ENCODE measurements at places on chromosomes 5 and 9. TPM values are rescaled to one million over a fixed set of nuclear protein-coding genes. Genes with fewer than 3 reads are reported as not detected.
A peak's percentile ranks its signal among the peaks of the same experiment; 100 is the strongest.

DNA sequence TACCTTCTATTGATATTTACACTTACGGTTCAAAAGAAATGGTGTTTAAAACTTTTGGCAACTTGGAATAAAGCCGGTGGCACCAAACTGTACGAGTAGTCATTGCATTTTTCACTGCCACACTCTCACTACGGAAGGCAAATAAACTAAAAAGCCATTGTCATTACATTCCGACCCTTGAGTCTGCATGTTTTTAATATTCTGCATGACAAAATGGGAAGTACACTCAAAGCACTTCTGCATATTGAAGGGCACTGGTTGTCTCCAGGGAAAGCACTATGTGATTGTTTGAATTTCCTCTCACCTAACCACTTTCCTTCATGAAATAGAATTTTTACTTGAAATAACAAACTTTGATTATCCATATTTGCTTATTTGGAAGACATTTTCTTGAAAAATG is 426.3 kb downstream of the CETN3 start:
- DNase-seq: no peak

The VCAN gene
- total RNA-seq: 1,493 TPM

DNA sequence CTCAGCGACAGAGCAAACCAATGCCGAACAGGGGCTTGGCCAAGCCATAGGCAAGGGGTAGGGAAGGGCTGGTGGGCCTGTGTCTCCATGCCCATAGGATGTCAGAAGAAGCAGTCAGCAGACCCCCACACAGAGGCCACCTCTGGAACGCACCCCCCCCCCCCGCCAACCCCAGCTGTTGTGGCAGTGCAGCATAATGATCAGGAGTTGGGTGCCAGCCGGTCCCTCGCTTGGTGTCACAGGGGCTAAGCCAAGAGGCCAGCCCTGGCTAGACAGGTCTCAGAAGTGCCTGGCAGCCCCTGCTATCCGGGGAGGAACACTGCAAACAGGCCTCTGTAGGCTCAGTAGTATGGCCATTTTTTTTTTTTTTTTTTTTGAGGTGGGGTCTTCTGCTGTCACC is 3.7 kb upstream of the MXD3 start:
- no peak for DNase-seq

The HRH2 gene
- total RNA-seq: under 0.01 TPM

DNA sequence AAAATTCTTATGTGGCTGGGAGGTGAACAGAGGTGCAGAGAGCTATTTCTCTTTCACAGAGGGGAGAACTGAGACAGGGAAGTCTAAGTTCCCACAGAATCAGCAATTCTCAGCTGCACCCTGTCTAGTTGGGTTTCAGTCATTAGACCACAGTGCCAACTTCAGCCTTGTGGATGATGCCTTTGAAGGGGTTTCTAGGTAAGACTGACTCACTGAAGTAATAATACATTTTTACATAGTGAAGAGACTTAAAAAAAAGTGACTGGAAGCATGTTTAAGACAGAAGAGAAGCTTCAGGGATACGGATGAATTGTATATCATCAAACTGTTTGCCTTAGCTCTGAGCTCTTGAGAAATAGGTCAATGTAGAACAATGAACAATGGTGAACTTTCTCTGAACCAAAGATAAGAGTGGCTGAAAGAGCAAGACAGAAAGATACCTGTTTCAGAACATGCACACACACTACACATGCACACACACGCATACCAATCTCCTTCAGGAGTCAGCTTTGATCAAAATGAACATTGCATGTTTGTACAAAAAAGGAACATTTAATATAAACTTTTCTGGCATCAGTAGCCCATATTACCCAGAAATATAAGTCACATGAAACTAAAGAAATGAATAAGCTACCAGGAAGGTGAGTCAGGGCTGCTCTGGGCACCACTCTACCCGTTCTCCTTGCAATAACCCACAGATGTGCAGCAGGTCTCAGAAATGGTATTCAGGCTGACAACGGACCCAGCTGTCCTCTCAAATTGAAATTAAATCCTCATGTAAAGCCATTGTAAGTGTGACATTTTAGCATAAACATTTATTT is 12.6 kb upstream of the FYB1 start:
- DNase-seq: peak; percentile 69

The ACOT12 gene
- total RNA-seq: not detected

GRCh38 chr5:135894276-135894675 is 1.4 kb downstream of the IL9 start:
- no peak for DNase-seq

The DBH gene
- total RNA-seq: not detected

DNA sequence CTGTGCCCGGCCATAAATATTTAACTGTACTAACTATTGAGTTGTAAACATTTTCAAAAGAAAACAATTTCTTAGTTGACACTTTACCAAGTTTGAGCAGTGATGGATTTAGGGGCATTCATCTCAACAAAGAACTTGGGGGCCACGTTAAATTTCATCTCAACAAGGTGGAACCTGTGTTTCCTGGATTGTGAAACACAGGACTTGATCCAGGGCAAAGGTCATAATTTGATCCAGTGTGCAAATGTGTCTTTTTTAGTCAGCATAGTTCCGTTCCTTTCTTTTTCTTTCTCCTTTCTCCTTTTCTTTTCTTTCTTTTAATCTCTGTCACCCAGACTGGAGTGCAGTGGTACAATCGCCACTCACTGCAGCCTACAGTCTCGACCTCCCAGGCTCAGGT is 3.1 kb downstream of the GFRA3 start:
- DNase-seq: no peak

GRCh38 chr5:138491284-138491648 is 26.0 kb downstream of the EGR1 start:
- no peak for DNase-seq

DNA sequence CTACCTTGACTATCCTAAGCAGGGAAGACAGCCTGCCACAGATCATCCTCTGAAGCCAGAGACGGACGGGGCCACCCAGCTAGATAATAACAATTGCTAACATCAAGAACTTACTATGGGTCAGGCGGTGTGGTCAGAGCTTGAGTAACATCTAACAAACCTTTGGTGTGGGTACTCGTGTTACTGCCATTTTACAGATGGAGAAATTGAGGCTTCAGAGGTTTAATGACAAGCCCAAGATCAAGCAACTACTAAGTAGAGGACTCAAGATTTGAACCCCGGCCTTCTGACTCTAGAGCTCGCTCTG is 16.7 kb upstream of the ARSI start:
- no peak for DNase-seq

DNA sequence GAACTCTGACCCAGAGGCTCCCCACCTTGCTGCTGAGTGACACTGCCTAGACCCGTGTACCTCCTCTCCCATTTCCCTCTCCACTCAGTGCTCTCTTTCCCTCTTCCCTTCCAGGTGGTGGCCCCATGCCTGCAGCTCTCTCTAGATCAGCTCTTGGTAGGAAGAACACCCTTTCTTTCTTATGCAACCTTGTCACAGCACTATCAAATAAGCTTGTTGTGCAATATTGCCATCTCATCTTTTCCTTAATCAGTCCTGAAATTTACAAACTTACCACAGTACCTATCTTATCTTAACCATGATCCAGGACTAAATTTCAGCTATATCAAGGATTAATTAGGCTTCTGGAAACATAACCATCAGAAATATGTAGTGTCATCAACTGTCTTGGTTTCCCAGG is 88.6 kb downstream of the ZFAND5 start:
- no peak for DNase-seq

DNA sequence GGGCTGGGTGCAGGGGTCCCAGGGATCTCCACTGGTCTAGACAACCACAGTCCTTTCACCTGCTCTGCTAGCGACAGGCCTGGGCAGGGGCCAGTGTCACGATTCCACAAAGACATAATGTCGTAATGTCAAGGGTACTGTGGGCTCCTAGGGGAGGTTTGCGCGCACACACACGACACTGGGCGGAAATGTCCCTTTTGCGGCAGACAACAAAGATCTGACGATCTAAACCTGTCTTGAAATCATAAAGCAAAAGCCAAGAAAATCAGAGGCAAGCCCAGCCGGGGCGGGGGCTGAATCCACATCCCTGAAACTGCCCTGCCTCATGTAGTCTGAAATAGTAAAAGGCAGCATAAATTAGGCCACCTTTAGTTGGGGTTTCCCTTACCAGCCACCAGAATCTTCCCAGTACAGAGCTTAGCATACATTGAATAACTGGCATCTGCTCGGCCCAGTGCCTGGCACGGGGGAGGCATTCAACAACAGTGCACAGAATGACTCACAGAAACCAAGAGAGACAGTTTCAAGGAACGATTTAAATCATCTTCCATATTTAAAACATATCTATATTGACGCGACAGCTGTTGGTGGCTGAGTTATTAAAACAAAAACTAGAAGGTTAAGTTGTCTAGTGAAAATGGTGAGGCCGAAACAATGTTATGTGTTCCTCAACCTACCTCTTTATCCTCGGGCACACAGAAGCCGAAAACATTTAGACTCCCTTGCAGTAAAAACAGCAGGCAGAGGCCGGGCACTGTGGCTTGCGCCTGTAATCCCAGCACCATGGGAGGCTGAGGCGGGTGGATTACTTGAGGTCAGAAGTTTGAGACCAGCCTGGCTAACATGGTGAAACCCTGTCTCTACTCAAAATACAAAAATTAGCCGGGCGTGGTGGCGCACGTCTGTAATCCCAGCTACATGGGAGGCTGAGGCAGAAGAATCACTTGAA is 151.0 kb downstream of the MYO10 start:
- DNase-seq: no peak

The PCDHGA12 gene
- 39.7 TPM for total RNA-seq

- peak; percentile 53 for DNase-seq
Measured at GRCh38 chr9:95516734-95517558, at the start of gene PTCH1. TSS of gene PTCH1 (minus strand) at chr9:95516971.

The BAAT gene
- total RNA-seq: not detected

GRCh38 chr5:145991044-145991575 is 54.7 kb downstream of the SH3RF2 start:
- DNase-seq: peak; percentile 77

DNA sequence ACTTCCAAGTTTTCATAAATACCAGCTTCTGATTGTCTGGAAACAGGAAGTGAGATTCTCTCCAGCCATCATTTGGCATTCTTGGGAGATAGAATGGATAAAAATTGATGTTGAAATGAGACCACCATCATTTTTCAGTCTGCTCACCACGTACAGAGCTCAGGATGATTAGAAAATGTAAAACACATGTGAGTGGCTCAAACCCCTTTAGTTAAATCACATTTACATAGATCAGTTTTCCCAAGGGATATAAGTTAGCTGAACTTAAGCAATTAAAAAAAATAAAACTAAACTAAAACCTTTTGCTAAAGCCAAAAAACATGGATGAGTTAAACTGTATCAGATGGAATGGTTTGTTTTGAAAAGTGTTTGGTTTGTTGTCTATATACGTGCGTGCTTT is 37.1 kb upstream of the GDNF start:
- no peak for DNase-seq

The FAM81B gene
- total RNA-seq: not detected

DNA sequence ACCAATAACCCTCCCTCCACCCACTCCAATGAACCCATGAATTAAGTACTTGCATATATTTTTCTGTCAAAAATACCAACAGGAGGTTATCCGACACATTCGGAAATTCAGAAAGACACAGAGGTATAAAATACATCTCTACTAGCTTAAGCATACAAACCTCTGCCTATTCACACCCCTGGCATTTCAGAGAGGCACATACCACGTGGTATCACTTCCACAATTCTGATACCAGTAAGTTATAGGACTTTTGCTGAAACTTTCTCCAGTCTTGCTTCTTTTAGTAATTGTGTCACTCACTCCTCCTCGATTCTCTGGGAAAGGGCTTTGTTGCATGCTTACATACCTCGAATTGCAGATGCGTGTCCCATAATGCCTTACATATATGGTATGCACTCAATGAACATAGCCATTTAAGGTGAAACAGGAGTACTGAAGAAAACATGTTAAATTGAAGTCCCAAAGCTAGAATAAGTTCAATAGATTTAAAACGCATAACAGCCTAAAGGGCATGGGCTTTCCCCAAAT is 58.1 kb downstream of the TLE1 start:
- no peak for DNase-seq

The PELO gene
- total RNA-seq: 9.2 TPM

GRCh38 chr5:10511741-10512640 is 51.9 kb upstream of the ANKRD33B start:
- no peak for DNase-seq

- DNase-seq: no peak
Measured at GRCh38 chr5:73441378-73441777, 7.2 kb downstream of the FOXD1 start.

- DNase-seq: no peak
Measured at GRCh38 chr5:55750499-55750898, 12.6 kb downstream of the DDX4 start.

DNA sequence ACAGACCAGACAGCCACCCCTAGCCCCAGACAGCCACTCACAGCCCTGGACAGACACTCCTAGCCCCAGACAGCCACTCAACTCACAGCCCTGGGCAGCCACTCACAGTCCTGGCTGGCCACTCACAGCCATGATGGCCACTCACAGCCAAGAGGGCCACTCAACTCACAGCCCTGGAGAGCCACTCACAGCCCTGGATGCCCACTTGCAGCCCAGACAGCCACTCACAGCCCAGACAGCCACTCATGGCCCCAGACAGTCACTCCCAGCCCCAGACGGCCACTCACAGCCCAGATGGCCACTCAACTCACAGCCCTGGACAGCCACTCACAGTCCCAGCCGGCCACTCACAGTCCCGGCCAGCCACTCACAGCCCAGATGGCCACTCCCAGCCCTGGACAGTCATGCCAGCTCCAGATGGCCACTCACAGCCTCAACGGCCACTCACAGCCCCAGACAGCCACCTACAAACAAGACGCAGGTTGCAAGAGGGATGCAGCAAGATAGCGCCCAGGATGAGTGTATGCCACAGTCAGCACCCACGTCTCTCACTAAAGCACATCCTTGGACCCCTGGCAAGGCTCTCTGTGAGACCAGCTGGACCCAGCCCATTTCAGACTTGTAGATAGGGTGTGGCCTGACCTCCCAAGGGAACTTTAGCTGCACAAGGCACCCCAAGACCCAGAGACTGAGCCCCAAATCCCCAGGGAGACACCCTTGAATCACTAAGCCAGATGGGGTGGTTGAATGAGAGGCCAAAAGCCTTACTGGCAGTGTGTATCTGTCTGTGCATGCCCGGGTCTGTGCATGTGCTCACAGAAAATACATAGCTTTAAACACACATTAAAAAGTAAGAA is 22.4 kb downstream of the ZDHHC11B start:
- no peak for DNase-seq

- peak; percentile 80 for DNase-seq
Measured at GRCh38 chr9:94799578-94800264, 73.2 kb downstream of the AOPEP start.

All from fibroblast of the aortic adventitia (primary cell).